Keratinocyte (primary cell): ENCODE measurements at places on chromosomes 6 and 20. TPM values are rescaled to one million over a fixed set of nuclear protein-coding genes. Genes with fewer than 3 reads are reported as not detected.
A peak's percentile ranks its signal among the peaks of the same experiment; 100 is the strongest.

The CFAP206 gene
- 0.18 to 0.63 TPM (median 0.44 TPM) in 3 replicates for polyA plus RNA-seq

The PROKR2 gene
- not detected in 3 replicates for polyA plus RNA-seq

The ZMYND8 gene
- polyA plus RNA-seq = 30.0 to 42.6 TPM (median 39.8 TPM) in 3 replicates

- peaks cover 17% of the 10 kb centered on the region for H3K4me1 ChIP-seq
- no peaks in the 10 kb centered on the region for H3K27me3 ChIP-seq
- no peaks in the 10 kb centered on the region for H3K36me3 ChIP-seq
- H3K4me3 ChIP-seq = no peak overlapping the region
- peak; percentile 13 for DNase-seq
Observed at GRCh38 chr6:11033825-11034224, 10.3 kb downstream of the ELOVL2 start.

DNA sequence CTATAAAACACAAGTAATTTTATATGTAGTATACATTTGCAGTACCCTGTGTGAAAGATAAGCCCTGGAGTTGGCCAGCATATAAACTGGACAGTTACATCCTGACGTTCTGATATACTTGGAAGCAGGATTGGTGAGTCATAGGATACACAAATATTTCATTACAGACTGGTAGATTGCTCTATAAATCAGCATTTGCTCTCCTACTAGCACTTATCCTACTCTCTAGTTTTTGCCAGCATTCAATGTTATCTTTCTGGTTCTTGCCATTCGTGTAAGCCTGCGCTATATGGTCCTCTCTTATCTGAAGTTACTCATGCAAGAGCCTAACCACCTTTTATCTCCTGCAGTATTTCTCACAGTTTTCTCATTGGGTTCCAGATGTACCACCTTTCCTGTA, 680.2 kb upstream of the MMS22L start:
- H3K27me3 ChIP-seq = no peaks in the 10 kb centered on the region
- H3K4me3 ChIP-seq = no peak overlapping the region
- H3K36me3 ChIP-seq = no peaks in the 10 kb centered on the region
- DNase-seq = no peak
- H3K27ac ChIP-seq = no peak overlapping the region

DNA sequence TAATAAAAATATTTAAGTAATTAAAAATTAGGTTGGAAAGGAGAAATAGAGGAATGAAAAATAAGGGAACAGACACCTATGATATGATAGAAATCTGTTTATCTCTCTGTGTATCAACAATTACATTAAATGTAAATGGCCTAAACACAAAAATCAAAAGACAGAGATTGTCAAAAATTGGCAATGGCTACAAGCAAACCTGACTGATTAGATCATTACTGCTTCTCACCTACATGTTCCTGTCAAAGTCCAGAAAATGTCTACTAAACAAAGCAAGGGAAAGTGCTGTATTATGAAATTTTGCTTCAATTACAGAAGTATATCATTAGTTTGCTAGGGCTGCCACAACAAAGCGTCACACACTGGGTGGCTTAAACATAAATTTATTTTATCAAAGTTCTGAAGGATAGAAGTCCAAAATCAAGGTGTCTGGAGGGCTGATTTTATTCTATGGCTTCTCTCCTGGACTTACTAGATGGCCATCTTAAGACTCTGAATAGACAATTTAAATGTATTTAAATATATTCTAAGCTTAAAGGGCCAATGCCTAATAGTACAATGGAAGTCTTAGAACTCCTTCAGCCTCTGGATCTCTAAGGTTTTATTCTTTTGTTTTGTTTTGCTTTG, 6.3 kb downstream of the ME1 start:
- H3K4me3 ChIP-seq = no peak overlapping the region
- no peak overlapping the region for H3K27ac ChIP-seq
- H3K36me3 ChIP-seq = peaks cover 12% of the 10 kb centered on the region
- no peak for DNase-seq
- H3K27me3 ChIP-seq = no peaks in the 10 kb centered on the region

The PMEPA1 gene
- polyA plus RNA-seq = 29.0 to 84.0 TPM (median 50.7 TPM) in 3 replicates

The PPP1R16B gene
- polyA plus RNA-seq = 0.19 TPM in 1 of 3 replicates, not detected in the others

DNA sequence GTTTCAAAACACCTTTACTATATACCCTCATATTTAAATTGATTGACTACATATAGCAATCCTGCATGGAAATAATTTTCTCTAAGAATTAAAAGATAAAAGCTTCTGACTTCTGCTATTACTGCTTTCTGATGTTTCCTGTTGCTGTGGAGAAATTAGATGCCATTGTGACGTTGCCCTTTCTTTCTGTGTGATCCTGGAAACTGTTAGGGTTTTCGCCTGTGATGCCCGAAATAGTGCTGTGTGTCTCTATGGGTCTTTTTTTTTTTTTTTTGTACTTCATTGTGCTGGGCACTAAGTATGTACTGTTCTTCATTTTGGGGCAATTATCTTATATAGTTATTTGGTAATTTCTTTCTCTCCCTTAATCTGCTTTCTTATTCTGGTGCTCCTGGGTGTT, 205.0 kb downstream of the ARID1B start:
- H3K27ac ChIP-seq = no peak overlapping the region
- no peaks in the 10 kb centered on the region for H3K36me3 ChIP-seq
- H3K4me1 ChIP-seq = peaks cover 20% of the 10 kb centered on the region
- no peak for DNase-seq
- no peak overlapping the region for H3K4me3 ChIP-seq
- H3K27me3 ChIP-seq = no peaks in the 10 kb centered on the region

DNA sequence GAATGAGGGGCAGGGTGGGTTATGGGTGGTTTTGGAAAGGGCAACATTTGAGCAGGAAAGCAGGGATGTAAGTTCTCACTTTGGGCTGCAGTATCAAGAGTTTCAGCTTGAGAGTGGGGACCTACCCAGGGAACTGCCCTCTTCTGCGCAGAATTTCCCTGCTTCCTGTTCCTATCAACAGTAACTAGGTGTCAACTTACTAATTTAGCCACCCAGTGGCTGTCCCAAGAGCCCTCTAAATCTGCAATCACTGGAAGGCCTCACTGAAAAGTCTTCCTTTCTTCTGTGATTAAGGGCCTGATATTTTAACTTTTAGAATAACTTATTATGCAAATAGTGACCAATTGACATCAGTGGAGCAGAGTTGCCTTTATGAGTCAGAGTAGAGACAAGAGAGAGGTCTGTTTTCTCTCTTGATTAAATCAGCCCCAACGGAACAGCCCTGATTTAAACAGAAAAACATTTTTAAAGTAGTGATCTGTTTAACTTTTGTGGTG, 118.2 kb upstream of the RIPOR2 start:
- H3K27ac ChIP-seq = no peak overlapping the region
- H3K27me3 ChIP-seq = no peaks in the 10 kb centered on the region
- no peaks in the 10 kb centered on the region for H3K36me3 ChIP-seq
- no peak for DNase-seq

The EYA4 gene
- polyA plus RNA-seq = 0.01 to 0.05 TPM in 2 of 3 replicates, not detected in the other

The WFDC10B gene
- polyA plus RNA-seq = 0.10 TPM in 1 of 3 replicates, not detected in the others

GRCh38 chr6:140602431-140603248, 1228.2 kb upstream of the CITED2 start:
- H3K4me3 ChIP-seq = no peak overlapping the region
- H3K27me3 ChIP-seq = no peaks in the 10 kb centered on the region
- no peaks in the 10 kb centered on the region for H3K4me1 ChIP-seq
- no peak overlapping the region for H3K27ac ChIP-seq
- DNase-seq = no peak
- H3K36me3 ChIP-seq = no peaks in the 10 kb centered on the region

DNA sequence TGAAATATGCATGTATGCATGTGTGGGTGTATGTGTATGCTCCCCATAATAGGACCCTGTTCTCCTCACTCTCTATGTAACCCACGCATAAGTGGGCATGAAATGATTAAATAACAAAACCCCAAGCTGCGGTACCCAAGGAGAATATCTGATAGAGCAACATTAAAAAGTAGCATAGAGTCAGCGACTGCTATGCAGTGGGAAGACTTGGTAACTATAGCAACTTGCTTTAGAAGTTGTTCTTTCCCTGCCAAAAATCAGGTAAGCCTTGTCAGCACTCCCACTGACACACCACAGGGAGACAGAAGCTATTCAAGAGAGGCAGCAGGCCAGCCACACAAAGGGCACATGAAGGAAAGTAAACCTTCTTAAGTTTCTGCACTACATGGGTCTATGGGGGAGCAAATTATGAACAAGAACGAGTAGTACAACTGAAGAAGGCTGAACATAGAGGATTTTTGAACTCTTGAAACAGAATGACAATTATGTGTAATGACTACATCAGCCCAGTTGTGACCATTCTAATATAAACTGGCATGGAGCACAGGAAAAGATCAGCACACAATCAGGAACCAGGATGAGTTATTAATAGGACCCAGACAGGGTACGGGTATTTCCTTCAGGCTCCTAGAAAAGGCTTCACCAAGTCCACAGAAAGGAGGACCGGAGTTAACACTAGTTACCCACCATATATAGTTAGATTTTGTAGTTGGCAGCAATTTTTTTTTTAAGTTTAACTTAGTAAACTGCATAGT, 89.9 kb downstream of the GPR6 start:
- H3K27ac ChIP-seq = no peak overlapping the region
- no peak for DNase-seq
- no peaks in the 10 kb centered on the region for H3K4me1 ChIP-seq
- no peaks in the 10 kb centered on the region for H3K27me3 ChIP-seq
